PC-3 (cell line): ENCODE measurements at places on chromosomes 12 and 14.
A peak's percentile ranks its signal among the peaks of the same experiment; 100 is the strongest.

- H3K27ac ChIP-seq, result no peak overlapping the region
- no peak for DNase-seq
- no peaks in the 10 kb centered on the region for H3K36me3 ChIP-seq
- H3K27me3 ChIP-seq, result peaks cover 9% of the 10 kb centered on the region; the same call in 1 of the 2 replicates
- H3K4me1 ChIP-seq, result peaks cover 8% of the 10 kb centered on the region; the same call in 1 of the 2 replicates
- H3K4me3 ChIP-seq, result peak overlapping the region; percentile 67
Observed at GRCh38 chr12:130762319-130762675, 46.2 kb upstream of the RIMBP2 start.

DNA sequence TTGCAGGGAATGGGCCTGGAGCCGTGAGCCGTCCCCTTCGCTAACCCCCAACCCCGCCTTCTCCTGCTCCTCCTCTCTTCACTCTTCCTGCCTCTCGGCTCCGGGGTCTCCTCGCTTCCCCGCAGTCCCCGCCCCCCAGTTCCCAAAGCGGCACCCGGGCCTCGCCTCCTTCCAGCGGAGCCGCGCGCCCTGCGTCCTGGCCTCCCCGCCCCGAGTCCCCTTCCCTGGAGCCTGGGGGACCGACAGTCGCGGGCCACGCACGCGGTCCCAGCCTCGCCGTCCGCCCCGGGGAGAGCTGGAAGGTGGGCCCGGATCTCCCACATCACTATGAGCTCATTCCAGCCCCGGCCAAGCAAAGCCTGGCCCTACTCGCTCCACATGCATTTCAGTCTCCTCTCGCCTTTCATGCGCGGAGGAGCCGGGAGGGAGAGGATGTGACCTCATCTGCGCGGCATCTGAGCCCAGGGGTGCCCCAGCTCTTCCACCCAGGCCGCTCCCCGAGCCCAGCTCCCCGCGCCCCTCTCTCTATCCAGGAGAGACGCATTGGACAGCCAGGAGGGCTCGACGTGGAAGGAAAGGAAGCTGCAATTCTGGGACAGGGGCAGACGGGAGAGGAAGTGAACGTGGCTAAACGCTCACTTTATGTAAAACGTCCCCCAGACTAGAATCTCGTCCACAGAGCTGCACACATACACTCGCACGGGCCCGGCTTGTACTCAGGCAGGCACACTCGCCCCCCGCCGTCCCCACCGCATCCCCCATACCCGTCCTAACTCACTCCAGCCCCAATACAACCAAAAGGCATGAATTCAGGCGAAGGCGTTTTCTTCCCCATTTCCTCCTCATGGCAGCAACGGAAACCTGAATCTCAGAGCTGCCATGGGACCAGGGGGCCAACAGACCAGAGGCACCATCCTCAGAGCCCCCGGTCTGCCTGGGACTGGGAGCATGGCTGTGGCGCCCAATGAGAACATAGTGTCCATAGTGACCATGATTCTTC lies 108.7 kb upstream of the CCND2 start:
- H3K4me1 ChIP-seq, result no peaks in the 10 kb centered on the region
- peaks cover 16% of the 10 kb centered on the region; the same call in 1 of the 2 replicates for H3K27me3 ChIP-seq

GRCh38 chr14:77084985-77085384 lies 13.1 kb upstream of the CIPC start:
- no peaks in the 10 kb centered on the region for H3K27me3 ChIP-seq
- H3K4me1 ChIP-seq, result peaks cover 22% of the 10 kb centered on the region
- no peak for DNase-seq

DNA sequence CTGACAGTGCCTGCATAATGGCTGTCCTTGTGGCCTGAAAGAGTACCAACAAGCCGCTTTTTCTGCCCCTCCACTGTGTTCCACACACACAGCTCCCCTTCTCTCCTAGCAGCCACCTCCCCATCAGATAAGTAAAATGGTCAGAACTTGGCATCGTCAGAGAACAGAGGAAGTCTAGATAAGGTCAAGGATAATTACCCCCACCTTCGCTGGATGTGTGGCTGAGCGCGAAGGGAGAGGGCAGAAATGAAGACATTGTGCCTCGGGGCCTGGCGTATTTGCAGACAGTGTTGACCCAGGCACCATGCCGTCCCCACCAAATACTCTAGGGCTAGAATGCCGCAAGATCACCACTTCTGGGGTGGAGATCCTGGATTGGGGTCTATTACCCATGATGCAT lies 30.6 kb downstream of the FBXO21 start:
- DNase-seq, result no peak
- H3K4me1 ChIP-seq, result no peaks in the 10 kb centered on the region
- H3K4me3 ChIP-seq, result no peak overlapping the region
- H3K36me3 ChIP-seq, result peaks cover 68% of the 10 kb centered on the region
- no peak overlapping the region for H3K27ac ChIP-seq

GRCh38 chr14:63478437-63478852 lies 64.7 kb downstream of the PPP2R5E start:
- no peak for DNase-seq
- no peaks in the 10 kb centered on the region for H3K36me3 ChIP-seq
- no peak overlapping the region for H3K27ac ChIP-seq
- H3K4me1 ChIP-seq, result peaks cover 12% of the 10 kb centered on the region
- no peak overlapping the region for H3K4me3 ChIP-seq

- no peak overlapping the region for H3K27ac ChIP-seq
- no peak overlapping the region for H3K4me3 ChIP-seq
- H3K36me3 ChIP-seq, result no peaks in the 10 kb centered on the region
- no peak for DNase-seq
- no peaks in the 10 kb centered on the region for H3K4me1 ChIP-seq
Observed at GRCh38 chr12:60535363-60535762, 939.5 kb downstream of the SLC16A7 start.

GRCh38 chr12:131617596-131618302 lies 93.1 kb upstream of the SFSWAP start:
- peaks cover 100% of the 10 kb centered on the region for H3K27me3 ChIP-seq
- H3K27ac ChIP-seq, result no peak overlapping the region
- no peaks in the 10 kb centered on the region for H3K36me3 ChIP-seq
- no peak overlapping the region for H3K4me3 ChIP-seq

DNA sequence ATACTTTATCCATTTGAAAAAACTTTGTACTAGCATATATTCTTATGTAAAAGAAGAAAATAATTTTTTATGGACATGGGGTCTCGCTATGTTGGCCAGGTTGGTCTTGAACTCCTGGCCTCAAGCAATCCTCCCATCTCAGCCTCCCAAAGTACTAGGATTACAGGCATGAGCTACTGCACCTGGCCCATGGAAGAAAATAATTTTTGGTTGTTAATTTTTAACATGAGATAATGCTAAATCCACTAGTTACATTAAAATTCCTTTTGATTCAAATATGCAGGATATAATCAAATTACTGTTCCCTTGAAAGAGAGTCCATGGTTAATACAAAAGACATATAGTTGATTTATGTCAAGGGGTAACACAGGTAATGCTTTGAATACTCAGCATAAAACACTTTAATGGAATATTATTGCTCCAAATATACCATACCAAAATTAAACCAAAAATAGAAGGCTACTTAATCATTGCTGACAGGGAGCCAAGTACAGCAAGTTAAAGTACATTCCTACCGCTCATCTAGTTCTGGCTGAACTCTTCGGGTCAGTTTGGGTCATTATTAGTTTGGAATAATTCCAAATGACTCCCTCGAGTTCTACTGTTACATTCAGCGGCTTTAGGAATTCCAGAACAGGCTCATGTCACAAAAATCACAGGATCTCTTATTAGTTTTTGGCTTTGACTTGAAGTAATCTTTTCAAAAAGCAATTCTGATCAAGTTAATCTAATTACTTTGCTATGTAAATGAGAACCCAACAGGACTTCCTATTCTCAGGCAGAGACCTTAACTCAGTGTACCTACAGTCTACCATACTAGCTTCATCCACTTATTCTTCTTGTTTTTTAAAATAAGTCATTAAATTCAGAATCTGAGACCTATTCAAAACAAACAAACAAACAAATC lies 6.1 kb downstream of the SOS2 start:
- H3K4me1 ChIP-seq, result peaks cover 21% of the 10 kb centered on the region
- no peaks in the 10 kb centered on the region for H3K36me3 ChIP-seq
- no peaks in the 10 kb centered on the region for H3K27me3 ChIP-seq
- no peak overlapping the region for H3K4me3 ChIP-seq

DNA sequence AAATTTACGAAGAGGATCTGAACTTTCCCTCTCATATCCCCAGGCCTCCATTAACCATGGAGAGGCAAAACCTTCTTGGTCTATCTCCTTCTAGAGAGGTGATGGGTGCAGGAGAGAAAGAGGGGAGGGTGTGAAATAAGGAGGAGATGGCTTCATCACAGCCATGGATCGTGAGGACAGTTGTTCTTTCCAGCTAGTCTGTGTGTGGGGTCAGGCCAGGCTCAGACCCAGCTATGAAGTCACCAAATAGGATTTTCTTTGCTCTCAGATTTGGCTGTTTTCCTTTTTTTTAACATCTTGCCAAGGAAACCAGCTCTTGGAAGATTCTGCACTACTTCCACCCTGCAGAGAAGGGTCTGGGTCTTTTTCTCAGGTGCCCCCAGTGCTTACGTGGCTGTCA lies 64.9 kb upstream of the FAM181A start:
- H3K4me3 ChIP-seq, result no peak overlapping the region
- no peaks in the 10 kb centered on the region for H3K4me1 ChIP-seq
- peaks cover 70% of the 10 kb centered on the region for H3K27me3 ChIP-seq

DNA sequence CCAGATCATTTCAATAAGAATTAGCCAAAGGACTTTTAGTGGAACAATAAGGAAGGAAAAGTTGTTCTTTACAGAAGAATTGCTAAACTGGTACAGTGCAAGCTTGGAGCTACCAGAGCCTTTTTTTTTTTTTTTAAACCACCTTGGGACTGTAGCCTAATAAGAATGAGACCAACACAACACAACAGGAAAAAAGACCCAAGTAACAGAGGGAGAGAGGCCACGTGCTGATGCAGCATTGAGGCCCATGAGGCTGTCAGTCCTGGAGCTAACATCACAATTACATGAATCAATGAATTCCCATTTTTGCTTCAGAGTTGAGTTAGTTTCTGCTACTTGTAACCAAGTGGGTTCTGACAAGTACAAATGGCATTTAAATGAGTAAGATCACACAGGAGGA lies 149.0 kb upstream of the EEA1 start:
- H3K27ac ChIP-seq, result no peak overlapping the region
- H3K4me3 ChIP-seq, result no peak overlapping the region
- no peaks in the 10 kb centered on the region for H3K27me3 ChIP-seq
- no peak for DNase-seq

DNA sequence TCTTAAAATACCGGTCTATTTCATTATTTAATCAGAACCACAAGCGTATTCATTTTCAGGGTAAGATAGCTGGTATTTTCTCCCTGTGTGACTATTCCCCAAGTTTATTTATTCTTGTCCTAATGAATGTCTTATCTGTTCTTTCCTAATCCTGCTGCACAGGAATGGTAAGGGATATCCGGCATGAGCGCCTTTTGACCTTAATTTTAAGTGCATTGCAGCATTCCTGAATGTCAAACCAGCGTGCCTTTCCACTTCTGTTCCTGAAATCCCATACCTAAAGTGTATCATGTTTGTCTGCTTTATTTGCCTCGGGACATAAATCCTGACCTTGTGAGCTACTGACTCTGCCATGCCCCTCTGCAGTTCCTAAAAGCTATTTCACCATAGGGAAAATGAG lies 1713.2 kb upstream of the FLRT2 start:
- peak overlapping the region; percentile 47; the same call in 1 of the 2 replicates for H3K27ac ChIP-seq
- H3K4me3 ChIP-seq, result peak overlapping the region; percentile 24; the same call in 1 of the 2 replicates
- no peaks in the 10 kb centered on the region for H3K36me3 ChIP-seq
- DNase-seq, result peak; percentile 64
- peaks cover 6% of the 10 kb centered on the region; the same call in 1 of the 2 replicates for H3K4me1 ChIP-seq

DNA sequence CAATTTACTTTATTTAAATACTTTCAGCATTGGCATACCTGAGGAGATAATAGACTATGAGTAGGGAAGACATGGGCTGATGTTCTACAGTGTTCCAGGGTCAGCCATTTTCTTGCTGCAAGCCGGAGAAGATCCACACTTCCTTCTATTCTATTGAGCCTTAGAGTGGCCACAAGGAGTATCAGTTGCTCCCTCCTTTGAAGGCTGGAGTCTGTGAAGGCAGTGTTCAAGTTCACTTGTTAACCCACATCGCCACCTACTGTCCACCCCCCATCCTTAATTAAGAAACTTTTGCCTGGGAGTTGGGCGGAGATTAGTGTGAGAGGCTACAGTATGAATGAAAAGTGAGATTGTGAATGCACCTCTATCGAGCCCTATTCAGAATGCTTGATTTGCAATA lies 666.6 kb downstream of the NRXN3 start:
- no peaks in the 10 kb centered on the region for H3K36me3 ChIP-seq
- no peaks in the 10 kb centered on the region for H3K4me1 ChIP-seq
- H3K27me3 ChIP-seq, result peaks cover 27% of the 10 kb centered on the region
- no peak overlapping the region for H3K27ac ChIP-seq
- H3K4me3 ChIP-seq, result no peak overlapping the region
- DNase-seq, result peak; percentile 58

DNA sequence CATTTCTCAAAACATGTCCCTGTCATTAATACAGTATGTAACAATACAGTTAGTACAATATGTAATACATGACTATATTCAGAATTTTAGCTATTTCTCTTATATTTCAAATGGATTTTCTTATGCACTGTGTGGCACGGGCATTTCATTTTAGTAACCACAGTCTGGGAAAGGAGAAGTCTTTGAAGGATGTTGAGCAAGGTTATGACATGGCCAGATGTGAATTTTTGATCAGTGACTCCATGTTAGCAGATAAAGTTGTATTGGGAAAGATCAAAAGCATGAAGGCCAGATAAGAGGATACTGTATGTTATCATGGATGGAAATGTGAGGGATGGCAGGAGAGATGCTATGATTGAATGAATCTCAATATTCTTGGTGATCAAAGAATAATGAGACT lies 285.2 kb downstream of the NAV3 start:
- no peak for DNase-seq
- H3K4me1 ChIP-seq, result peaks cover 8% of the 10 kb centered on the region
- no peak overlapping the region for H3K4me3 ChIP-seq
- no peak overlapping the region for H3K27ac ChIP-seq
- H3K27me3 ChIP-seq, result no peaks in the 10 kb centered on the region
- no peaks in the 10 kb centered on the region for H3K36me3 ChIP-seq

GRCh38 chr12:47561746-47562145 lies 144.1 kb downstream of the RPAP3 start:
- DNase-seq, result peak; percentile 52
- H3K4me1 ChIP-seq, result peaks cover 11% of the 10 kb centered on the region
- no peak overlapping the region for H3K4me3 ChIP-seq
- no peaks in the 10 kb centered on the region for H3K36me3 ChIP-seq
- H3K27me3 ChIP-seq, result no peaks in the 10 kb centered on the region; the same call in 1 of the 2 replicates
- no peak overlapping the region for H3K27ac ChIP-seq
